ENCODE measurements at places on chromosomes 2 and 18.

DNA sequence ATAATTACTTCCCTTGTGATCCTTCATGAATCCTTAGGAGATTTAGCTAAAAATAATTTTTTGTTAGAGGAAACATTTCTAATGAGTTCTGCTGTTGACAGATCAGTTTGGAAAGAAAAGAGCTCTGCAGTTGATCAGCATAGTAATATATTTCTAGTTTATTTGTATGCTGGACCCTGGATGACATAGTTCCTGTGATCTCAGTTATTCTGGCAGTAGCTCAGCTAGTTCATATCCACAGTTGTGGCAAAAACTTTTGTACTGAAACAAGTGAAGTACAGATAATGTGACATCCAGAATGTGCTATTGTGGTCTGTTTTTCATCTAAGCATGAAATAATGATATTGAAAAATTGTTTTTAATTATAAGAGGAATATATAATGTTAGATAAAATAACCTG is 33.7 kb downstream of the ABI2 start:
- DNase-seq = no peak

DNA sequence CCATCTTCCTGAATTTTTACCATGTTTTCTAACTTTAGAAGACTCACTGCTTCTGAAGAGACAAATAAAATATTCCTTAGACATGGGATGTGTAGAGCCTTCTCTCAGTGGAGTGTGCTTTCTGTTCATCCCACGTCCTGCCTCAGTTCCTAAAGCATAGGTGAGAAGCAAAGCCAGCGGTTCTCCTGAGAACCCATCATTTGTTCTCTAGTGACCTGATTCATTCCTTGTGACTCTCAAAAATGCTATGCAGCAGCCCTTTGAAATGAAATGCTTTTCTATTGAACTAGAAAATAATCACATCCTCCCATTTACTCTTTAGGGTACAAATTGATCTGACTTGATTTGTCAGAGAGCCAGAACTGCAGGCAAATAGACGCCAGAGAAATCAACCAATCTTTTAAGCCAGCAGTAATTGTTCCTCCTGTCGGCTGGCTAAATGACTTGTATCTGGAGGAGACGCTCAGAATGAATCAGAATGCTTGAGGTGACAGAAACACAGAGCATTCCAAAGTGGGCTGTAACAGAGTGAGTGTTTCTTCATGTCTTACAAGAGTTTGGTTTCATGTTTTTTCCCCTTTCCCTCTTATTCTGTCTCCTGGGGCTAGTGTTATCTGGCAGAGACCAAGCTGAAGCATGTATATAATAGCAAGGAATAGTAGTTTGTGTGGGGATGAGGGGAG is 81.3 kb upstream of the TMEM178A start:
- no peak for DNase-seq

DNA sequence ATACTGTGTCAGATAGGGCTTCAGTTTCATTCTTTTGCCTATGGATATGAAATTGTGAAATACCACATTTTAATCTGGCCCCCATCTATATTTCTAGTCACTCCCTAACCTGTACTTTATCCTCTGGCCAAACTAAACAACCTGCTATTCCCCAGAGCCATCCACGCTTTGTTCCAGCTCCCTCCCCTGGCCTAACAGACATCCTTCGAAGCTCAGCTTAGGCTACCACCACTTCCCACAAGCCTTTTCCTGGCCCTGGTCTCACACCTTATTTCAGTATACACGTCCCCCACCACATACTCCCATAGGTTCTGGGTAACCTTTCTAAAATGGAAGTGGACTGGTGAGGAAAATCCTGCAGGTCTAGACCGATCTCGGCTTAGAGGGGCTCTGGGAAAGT is 55.4 kb downstream of the MAP4K3 start:
- no peak for DNase-seq

DNA sequence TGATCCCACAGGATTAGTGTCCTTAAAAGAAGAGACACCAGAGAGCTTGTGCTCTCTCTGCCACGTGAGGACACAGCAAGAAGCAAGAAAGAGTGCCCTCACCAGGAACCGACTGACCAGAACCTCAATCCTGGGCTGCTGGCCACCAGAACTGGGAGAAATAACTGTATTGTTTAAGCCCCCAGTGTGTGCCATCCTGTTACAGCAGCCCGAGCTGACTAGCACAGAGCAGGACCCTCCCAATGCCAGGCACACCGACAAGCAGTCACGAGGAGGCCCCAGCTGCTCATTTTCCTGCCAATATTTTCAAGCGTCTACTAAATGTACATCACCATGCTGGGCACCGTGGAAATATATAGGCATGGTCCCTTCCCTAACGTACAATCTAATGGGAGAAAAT is 17.1 kb downstream of the FAM178B start:
- no peak for DNase-seq

DNA sequence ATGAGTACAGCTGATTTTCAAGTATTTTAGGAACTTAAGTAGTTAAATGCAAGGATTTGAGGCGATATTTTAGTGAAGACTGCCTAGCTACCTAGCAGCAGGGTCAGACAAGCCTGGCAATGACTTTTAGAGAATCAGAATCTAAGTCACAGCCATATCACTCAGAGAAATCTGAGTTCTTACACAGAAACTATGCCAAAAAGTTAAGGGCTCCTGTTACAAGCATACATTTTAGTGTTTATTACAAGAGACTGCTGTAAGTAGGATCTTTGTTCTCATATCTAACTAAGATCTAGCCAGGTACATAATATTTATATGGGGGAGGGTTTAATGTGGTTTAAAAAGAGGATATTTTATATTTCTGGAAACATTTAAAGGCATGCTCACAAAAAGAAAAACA is 37.5 kb downstream of the MAP4K3 start:
- no peak for DNase-seq

GRCh38 chr18:3836483-3837335 is 386.7 kb downstream of the TGIF1 start:
- DNase-seq = no peak
